SHP77 treated with DMSO at 0.1 percent for 48 hours (cell line): ENCODE measurements at places on chromosomes 2 and 18.
A peak's percentile ranks its signal among the peaks of the same experiment; 100 is the strongest.

DNA sequence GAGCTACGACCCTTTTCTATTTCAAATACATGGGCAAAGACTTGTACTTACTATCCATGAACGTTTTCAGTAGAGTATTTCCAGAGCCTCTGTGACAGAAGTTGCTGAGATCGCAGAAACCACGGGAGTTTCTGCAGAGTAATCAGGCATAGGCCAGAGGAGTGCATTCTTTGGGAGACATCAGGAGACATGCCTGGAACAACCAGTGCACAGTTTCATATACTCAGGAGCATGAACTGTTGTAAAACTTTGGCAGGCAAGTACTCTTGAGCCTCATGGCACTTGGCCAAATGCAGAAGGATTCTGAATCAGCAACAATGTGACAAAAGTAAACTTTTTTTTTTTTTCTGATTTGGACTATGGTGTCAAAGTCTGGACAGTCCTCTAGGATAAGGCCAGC lies 307.1 kb downstream of the GRB14 start:
- DNase-seq = peak; percentile 61

- DNase-seq = peak; percentile 66
Measured at GRCh38 chr18:59848002-59848401, 51.8 kb upstream of the PMAIP1 start.

DNA sequence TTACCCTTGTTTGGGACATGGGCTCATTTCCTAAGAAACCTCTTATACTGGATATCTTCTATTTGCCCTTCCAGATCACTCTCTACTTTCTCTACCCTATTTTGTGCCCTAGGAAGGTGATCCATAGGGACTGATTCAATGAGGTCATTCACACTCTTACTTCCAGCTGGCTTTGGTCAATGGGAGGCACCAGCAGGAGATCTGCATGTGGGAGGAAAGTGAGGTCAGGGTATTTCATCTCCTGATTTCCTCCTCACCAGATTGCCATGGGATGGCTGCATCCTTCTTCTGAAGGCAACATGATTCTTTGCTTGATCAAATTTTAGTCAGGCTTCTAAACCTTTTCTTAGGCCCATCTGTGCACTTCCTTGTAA lies 15.2 kb downstream of the M1AP start:
- DNase-seq = no peak

DNA sequence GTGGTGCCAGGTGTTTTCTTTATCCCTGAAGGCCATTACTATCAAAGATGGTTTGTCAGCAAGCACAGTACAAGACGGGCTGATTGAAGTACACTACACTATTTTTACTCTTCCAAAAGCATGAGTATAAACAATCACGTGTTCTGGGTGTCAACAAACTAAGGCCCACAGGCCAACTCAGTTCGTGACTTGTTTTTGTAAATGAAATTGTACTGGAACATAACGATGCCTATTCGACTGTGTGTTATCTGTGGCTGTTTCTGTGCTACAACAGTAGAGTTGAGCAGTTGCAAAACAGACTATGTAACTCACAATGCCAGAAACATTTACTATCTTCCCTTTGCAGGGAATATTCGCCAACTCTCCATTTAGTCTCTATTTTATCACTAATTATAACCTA lies 12.3 kb downstream of the MRPS5 start:
- no peak for DNase-seq

GRCh38 chr18:63107171-63107845 lies 212.3 kb downstream of the BCL2 start:
- no peak for DNase-seq

DNA sequence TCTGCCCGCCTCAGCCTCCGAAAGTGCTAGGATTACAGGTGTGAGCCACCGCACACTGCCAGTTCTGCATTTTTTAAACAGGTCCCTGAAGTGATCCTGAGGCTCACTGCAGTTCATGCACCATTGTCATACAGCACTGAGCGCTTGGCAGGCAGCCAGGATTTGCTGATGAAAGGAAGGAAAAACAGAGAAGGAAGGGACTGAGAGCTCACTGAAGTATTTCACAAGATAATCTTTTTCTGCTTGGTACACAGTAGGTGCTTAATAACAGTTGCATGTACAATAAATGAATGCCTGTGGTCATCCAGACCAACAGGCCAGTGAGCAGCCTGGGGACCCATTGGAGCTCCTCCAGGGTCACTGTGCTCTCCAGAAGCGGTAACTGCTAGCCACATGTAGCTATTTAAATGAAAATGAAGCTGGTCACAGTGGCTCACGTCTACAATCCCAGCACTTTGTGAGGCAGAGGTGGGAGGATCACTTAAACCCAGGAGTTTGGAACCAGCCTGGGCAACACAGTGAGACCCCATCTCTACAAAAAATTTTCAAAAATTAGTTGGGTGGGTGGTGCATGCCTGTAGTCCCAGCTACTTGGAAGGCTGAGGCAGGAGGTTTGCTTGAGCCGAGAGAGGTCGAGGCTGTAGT lies 33.1 kb upstream of the SMAD7 start:
- peak; percentile 29 for DNase-seq

DNA sequence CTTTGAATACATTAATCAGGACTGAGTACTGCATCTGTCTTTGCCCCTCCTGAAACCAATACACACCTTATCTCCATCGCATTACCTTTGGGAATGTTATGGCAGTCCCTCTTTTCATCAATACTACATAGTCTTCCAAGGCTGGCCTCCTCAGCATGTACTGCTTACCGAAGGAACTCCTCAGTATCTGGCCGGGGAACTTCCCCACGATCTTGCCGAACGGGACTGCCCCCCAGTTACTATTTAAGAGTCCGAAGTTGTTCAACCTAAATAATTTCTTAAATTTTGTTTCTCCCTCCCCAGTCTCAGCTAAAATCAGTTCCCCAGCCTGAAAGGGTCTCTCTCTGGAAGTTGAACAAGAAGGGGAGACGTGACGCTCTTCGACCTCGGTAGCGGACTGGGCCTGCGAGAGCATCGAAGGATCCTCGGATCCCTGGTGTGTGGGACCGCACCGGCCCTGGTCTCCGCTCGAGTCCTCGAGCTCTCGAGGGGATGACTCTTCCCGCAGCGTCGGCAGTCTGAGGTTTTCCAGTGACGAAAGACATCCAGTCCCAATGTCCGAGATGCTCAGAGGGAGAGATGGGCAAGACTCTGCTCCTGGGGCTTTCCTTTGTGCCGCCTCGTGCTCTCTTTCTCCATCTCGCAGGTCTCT lies 489 bp downstream of the TRMT61B start:
- no peak for DNase-seq

DNA sequence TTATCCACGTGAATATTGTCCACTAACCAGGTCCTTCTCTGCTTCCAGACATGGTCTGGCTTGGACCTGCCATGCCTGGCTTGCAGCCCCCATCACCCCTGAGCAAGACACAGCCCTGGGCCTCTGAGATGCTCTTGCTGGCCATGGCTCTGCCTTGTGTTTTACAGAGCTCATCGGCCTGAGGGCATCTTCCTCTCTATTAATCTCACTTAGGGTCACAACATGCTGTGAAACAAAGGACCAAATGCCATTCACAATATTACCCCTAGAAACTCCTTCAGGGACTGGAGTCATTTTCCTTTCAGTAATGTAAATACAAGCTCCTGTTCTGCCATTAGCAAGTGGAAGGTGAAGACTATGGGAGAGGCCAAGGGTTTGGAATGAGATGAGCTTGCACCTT lies 6.8 kb upstream of the TPO start:
- DNase-seq = no peak

GRCh38 chr2:78766459-78766858 lies 259.0 kb upstream of the REG3G start:
- DNase-seq = no peak

DNA sequence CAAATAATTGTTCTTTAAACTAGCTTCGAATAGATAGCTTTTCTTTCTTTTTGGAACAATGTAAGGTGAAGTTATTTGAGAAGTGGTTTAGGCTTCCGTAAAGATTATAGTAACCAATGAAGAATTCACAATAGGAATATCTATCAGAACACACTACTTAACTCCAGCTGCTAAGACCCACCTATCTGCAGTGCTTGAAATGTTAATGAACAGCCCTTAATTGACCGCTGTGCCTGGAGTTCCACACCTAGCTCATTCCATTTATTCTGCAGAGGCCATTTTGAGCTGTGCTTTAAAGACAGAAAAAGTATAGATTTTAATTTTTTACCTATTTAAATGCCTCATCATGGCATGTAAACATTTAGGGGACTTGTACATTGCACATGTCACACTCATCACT lies 83.3 kb upstream of the APCDD1 start:
- no peak for DNase-seq

- no peak for DNase-seq
Measured at GRCh38 chr2:172962824-172963223, 112.8 kb upstream of the MAP3K20 start.

GRCh38 chr18:42798606-42799170 lies 316.8 kb downstream of the RIT2 start:
- no peak for DNase-seq

DNA sequence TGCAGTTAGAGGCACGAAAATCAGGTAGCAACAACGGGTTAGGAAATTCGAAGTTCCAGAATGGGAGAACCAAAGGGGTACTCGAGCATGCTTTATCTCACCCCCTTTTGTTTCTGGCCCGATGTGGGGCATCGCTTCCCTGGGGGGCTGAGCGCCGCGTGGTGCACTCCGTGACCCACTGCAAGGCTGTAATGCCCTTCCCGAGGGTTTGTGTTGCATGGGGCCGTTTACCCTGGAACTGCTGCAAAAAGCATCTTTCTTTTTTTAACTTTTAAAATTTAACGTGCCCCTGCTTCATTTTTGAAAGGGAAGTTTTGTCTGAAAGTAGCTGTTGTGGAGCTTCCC lies 4.8 kb downstream of the GDF7 start:
- DNase-seq = no peak

- no peak for DNase-seq
Measured at GRCh38 chr2:70247364-70248180, 856 bp downstream of the TIA1 start.

- DNase-seq = no peak
Measured at GRCh38 chr2:120541553-120541932, 194.1 kb upstream of the GLI2 start.

- no peak for DNase-seq
Measured at GRCh38 chr2:101983486-101983885, 8.3 kb upstream of the IL1R2 start.

DNA sequence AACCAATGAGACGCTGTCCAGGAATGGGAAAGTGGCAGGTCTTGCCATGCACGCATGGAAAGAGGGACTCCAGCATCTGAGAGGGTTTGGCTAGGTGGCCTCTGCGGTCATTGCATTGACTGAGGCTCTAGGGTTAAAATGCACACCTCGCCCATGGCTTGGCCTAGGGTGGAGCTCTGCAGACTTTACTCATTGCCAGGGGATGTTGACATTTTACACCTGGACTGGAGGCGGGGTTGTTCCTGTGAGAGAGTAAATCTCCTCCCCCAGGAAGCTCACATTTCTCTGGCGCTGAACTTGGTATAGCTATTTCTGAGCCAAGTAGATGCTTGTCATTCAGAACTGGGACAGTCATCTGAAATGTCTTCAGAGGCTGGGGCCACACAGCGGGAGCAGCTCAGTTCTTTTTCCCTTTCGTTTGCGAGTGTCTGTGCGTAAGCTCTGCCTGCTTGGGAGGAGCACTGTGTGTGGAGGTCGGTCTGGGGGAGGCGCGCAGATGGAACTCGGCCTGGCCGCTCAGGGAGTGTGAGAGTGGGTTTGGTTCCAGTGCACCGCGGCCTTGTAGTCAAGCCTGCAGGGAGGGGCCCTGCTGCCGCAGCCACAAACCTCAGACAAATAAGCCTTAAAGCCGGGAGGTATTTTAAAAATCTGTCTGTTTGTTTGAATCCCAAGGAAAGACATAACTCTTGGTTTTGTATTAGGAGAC lies 76.5 kb downstream of the LPIN1 start:
- DNase-seq = no peak

GRCh38 chr2:81196383-81196851 lies 891.9 kb upstream of the LRRTM1 start:
- DNase-seq = no peak

GRCh38 chr2:129374452-129374851 lies 605.0 kb upstream of the RAB6C start:
- DNase-seq = no peak

GRCh38 chr2:147740211-147740927 lies 104.5 kb upstream of the ACVR2A start:
- no peak for DNase-seq

DNA sequence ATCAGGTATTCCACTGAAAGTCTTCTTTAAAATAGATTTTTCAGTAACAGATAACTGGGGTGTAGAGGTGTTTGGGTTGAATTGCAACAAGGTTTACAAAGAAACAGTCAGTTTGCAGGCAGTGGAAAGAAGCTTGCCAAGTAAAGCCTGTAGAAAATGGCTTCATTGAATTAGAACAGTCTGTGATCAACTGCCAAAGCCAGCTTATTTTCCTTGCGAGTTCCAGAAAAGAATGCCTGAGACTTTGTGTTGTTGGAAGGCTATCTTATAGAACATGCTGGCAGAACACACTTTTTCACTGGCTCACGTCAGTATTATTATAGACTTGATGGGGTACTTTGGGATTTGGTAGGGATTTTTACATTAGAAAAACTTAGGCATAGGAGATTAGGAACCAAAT lies 601.0 kb downstream of the XIRP2 start:
- no peak for DNase-seq

DNA sequence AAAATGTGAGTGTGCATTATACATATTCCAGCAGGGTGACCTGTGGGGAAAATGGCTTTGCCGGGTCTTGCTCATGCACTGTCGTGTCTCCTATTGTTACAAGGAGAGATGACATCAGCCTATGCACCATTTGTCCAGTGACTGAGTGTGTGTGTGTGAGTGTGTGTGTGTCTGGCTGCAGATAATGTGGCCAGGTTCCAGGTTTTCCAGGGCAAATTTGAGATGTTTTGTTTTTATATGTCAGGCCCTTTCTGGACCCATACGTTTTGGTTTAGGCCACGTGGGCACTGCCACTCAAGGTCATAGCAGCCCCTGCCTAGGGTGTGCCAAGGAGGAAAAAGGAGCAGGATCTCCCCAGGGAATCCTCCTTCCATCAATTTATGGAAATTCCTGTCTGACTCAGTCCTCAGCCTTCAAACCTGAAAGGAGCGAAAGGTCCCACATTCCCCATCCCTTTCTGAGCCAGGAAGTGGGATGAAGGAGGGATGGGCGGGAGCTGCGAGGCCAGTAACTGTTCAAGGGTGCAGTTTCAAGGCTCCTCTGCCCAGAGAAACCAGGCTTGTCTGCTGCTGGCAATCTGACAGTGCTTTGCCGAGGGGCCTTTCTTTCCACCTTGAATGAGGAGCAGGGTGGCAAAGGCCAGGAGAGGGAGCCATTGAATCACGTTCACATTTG lies 93.0 kb upstream of the SMAD2 start:
- DNase-seq = peak; percentile 73
